ENCODE measurements at places on chromosomes 7 and 10.
A peak's percentile ranks its signal among the peaks of the same experiment; 100 is the strongest.

- peak; percentile 41 for DNase-seq
Observed at GRCh38 chr10:105063796-105064195, 422.7 kb downstream of the SORCS3 start.

DNA sequence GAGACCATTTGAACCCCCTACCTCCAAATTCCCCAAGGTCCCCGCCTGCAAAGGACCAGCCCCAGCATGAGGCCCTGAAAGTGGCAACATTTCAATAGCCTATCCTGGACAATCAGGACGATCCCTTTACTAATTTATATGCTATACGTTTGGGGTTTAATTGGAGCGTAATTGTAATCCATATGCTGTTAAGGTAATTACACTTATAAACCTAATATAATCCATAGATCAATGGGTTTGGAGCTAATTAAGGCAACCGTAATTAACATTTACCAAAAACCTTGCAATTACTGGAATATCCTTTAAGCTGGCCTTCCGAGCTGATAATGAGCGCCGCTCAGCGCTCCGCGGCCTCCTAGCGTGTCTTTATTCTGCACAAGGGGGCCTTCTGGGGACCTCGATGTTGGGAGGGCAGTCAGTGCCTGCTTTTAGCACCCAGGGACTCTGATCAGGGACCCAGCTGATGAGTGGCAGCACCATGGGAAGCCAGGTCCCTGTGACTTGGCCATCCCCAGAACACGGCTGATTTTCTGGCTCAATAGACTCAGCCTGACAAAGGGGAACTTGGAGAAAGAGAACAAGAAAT is 91.2 kb downstream of the LHPP start:
- DNase-seq, result no peak

DNA sequence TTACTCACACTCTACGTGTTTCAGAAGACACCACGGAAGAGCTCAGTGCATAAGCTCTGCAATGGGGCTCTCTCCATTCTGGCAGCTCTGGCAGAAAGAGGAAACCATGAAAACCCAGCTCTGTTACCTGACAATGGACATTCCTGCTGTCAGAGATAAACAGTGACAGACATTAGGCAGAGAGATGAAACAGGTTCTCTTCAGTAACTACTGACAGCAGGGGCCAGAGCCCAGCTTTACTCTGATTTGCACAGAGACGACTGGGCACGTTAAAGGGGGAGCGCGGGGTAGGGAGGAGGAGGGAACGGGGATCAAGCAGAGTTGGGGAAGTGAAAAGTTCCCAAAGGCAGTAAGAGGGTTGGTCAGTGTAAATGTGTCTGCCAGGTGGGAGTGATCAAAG is 206.1 kb downstream of the RAMP3 start:
- DNase-seq, result no peak

DNA sequence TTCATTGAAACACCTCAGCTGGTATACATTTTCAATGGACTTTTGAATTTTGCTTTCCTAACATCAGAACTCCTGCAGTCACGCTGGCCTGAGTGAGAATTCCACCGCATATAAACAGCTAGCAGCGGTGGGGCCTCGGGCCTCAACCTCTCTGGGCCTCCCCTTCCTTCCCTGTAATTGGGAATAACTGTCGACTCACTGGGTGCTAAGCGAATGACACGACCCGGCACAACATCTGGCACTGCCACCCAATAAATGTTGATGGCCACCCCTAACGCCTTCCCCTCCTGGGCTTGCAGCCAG is 670 bp downstream of the RCC1L start:
- DNase-seq, result no peak

- no peak for DNase-seq
Observed at GRCh38 chr7:24214670-24215069, 69.3 kb upstream of the NPY start.

DNA sequence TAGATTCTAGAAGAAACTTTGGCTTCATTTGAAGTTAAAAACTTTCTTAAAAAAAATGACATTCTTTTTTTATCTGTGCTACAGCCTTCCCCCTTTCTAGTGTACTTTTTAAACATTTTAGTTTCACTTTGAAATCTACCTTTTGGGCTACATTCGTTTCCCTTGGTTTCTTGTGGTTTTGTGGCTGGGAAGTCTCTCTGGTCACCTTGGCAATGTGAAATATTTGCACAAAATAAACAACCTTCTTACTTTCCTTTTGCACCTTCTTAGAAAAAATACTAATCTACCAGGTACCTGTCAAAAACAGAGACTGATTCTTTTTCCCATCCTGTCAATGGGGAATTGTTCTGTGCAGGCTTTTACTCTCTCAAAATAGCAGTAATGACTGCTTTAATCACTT is 350.2 kb downstream of the GATA3 start:
- no peak for DNase-seq

- DNase-seq, result no peak
Observed at GRCh38 chr10:6123532-6123931, 34.7 kb downstream of the RBM17 start.

GRCh38 chr10:27683226-27683625 is 62.4 kb downstream of the MKX start:
- DNase-seq, result no peak

GRCh38 chr7:4702961-4703512 is 20.9 kb downstream of the FOXK1 start:
- no peak for DNase-seq

DNA sequence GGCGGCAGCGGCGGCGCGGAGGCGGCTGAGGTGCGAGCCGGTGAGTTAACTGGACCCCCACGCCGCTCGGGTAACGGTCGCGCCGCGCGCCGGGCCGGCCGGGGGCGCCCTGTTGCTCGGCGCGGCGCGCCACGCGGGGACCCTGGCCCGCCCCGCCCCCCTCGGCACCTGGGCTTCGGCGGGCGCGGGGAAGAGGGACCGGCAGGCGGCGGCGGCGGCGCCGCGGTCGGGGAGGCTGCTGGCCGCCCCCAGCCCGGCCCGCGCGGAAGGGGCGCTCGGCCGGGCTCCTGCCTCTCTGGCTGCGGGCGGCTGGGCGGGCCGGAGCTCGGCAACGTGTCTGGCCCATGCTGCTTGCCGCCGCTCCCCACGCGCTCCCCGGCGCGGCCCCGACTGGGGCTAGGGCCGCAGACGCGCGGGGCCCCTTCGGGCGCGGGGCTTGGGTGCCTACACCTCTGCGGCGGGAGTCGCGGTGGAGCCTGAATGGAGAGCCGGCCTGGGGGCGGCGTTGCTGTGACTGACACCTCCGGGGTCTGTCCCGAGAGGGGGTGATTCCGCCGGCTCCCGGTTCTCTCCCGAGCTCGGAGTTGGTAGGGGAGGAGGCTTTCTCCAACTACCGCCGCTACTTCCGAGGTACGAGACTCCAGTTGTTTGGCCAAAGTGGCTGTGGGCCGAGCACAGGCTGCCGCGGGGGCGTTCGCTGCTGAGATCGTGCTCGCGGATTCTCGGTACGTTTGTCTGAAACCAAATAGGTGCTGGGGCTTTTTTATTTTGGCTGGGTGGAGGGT is 494 bp downstream of the PALS2 start:
- DNase-seq, result peak; percentile 50

DNA sequence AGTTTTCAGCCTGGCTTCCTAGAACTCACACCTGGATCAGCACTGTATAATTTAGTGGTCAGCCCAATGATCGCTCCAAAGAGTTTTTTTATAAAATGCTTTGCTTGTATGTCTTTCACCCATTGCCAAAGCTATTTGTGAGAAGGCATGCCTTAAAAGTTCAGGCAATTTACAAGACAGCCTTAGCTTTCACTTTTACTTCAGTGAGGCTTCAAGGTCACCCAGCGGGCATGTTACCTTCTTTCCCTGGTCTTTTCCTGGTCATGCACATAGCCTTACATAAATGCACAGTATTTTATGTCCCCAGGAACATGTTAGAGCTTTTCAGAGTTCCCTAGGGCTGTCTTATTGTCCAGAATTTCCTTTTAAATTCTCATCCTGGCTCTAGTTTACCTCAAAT is 179.9 kb upstream of the TMEM72 start:
- no peak for DNase-seq

DNA sequence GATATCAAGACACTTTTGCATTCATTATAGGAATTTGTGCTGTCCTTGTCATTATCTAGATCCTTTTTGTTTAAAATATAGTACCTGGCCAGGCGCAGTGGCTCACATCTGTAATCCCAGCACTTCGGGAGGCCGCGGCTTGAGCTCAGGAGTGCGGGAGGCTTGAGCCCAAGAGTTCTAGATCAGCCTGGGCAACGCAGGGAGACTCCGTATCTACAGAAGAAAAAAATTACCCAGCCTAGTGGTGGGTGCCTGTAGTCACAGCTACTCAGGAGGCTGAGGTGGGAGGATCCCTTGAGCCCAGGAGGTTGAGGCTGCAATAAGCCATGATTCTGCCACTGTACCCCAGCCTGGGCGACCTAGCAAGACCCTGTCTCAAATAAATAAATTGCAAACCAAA is 621 bp upstream of the MORN4 start:
- no peak for DNase-seq

- DNase-seq, result no peak
Observed at GRCh38 chr7:138887872-138888656, 90.1 kb upstream of the ATP6V0A4 start.

- no peak for DNase-seq
Observed at GRCh38 chr10:26987851-26988250, 112.4 kb downstream of the ANKRD26 start.

- DNase-seq, result no peak
Observed at GRCh38 chr7:104133238-104133637, 74.6 kb downstream of the ORC5 start.

DNA sequence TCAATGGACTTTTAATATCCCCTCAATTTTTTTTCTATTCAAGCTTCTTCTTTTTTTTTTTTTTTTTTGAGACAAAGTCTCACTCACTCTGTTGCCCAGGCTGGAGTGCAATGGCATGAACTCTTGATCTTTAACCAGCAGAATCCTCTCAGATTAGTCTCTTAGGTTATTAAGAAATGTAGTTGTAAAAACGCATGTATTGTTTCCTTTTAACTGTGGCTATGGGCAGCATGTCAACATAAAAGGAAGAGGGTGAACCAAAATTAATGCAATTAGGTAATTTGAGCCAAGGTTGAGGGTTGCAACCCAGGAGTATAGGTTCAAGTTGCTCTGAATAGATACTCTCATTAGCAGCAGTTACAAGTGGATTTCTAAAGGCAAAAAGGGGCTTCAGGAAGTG is 4.3 kb upstream of the GSTO1 start:
- DNase-seq, result no peak

DNA sequence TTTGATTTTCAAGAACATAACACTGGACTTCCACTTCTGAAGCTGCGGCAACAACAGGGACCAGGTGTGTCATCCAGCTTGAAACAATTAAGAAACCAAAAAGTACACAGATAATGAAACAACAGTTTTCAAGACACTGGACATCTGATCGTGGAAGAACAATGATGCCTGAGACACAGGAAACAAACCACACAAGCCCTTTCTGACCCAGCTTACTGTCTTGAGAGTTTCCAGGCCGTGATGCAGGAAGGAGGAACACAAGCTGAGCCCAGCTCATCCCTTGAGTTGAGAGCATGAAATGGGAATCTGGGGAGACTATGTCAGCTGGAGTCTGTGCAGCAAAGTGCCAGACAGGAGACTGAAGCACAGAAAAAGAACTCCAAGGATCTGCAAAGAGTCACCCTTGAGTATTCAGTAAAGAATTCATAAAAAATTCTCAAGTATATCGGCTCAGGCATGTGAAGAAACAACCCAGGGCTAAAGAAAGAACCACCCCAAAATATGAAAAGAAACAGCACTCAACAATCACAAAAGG is 91.6 kb downstream of the RNF32 start:
- DNase-seq, result no peak

- peak; percentile 73 for DNase-seq
Observed at GRCh38 chr7:38107486-38107893, 70.6 kb upstream of the STARD3NL start.

- DNase-seq, result no peak
Observed at GRCh38 chr10:44234483-44234875, 150.4 kb downstream of the CXCL12 start.

DNA sequence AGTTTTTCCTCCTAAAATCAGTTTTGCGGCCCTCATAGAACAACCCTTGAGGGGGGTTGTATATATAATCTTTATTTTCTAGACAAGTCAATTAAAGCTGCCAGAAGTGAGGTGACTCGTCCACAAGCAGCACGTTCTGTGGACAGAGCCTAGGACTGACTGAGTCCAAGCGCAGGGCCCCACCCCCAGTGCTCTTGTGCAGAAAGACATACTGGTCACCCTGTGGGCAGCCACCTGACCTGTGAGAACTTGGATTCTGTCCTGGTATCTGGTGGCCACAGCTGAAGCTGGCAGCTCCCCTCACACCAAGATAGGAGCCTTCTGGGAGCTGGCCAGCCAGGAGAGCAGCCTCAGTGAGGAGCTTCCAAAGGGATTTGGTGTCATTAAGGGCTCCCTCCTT is 89.3 kb downstream of the GRK5 start:
- DNase-seq, result no peak

Measured in liver (tissue), 10 donors.